ENCODE measurements at places on chromosomes 6 and 20. TPM values are rescaled to one million over a fixed set of nuclear protein-coding genes. Genes with fewer than 3 reads are reported as not detected.
A peak's percentile ranks its signal among the peaks of the same experiment; 100 is the strongest.

DNAH8 gene
- polyA plus RNA-seq: 0.79 TPM

MANEA gene
- 7.7 TPM for polyA plus RNA-seq

OR2B6 gene
- 0.15 TPM for polyA plus RNA-seq

DEFB124 gene
- polyA plus RNA-seq: not detected

- DNase-seq: no peak
These were observed 230.8 kb upstream of the CST7 start for GRCh38 chr20:24718277-24718676.

GRCh38 chr6:10404799-10405512, 9.9 kb downstream of the TFAP2A start:
- no peak for DNase-seq

DNA sequence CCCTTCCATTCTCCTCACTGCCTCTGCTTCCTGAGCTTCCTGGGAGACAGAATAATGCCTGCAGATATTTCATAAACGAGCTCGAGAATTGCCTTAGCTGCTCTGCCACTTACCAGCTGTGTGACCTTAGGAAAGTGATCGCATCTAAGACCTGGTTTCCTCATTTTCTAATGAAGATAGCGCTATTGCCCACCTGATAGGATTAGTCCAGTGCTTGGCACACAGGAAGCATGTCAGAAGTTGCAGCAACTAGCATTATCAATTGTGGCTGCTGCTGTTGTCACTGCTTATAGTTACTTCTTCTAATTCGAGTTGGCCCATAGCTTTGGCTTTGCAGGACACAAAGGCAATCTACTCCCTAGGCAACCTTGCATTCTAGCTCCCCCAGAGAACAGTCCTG, 305.5 kb upstream of the SGK1 start:
- no peak for DNase-seq

GRCh38 chr20:58597249-58597891, 53.7 kb upstream of the STX16 start:
- DNase-seq: peak; percentile 99

- DNase-seq: no peak
These were observed 40.5 kb downstream of the TGM6 start for GRCh38 chr20:2421247-2421646.

DNA sequence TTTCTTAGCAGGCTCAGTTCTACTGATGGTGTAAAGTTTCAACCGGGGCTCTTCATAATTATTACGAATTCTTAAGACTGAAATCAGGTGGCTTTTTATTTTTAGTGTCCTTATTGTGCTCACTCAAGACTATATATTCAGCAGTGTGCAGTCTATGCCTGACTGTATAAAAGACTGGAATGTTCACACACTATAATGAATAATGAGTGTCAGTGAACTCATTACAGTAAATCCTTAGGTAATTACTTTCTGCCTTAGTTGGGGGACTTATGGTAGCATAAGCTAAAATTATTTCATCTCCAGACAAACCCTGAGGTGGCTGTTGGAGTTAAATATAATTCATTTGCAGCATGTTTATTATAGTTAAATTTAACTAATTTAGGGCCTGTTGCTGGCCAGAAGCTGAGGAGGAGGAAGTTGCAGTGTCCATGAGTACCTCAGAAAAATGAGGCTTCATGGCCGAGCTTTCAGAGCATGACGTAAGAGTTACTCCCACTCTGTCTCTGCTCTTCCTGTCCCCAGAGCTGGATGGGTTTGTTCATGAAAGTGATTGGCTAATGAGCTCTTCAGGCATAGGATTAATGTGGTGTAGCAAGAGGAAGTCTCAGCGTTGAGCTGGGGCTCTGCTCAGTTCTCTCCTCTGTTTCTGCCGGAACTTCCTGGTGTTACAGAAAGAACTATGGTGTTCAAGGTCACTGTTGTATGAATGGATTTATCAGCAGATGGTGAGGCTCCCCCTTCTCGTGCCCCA, 335.7 kb downstream of the NRN1 start:
- DNase-seq: peak; percentile 69

All from muscle of leg (tissue), 16 donors.